NCI-H2107 (cell line): ENCODE measurements at places on chromosomes 12 and 14.

GRCh38 chr12:45613296-45613695 is 116.2 kb upstream of the ARID2 start:
- no peak for DNase-seq

DNA sequence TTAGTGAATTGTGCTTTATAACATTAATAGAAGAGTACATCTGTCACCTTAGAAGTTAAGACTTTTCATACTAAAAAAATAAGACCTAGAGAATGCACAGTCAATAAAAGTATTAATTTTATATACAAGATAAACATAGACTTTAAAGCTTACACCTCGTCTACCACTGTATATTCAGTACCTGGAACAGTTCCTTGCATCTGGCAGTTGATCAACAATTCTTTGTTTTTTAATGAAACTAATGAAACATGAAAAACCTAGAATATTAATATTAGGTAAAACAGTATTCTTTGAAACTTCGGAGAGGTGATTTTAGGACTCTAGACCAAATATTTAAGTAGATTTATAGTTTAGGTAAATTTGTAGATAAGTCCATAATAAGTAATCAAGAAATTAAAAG is 4.3 kb downstream of the GOLT1B start:
- DNase-seq, result no peak

GRCh38 chr12:45017916-45018315 is 33.0 kb downstream of the DBX2 start:
- DNase-seq, result no peak

DNA sequence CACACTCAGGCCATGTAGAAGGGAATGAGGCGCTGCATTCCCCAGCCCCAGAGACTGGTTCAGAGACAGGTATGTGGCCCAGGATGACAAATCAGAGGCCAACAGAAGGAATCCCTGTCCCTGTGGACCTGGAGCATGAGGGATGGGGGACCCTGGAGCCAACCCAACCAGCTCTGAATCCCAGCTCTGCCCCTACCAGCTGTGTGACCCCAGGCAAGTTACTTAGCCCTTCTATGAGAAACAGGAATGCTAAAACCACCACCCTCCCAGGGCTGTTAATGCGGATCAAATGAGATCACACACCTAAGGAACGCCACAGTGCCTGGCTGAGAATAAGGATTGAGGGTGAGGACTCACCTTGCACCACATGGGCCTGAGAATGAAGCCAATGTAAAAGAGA is 15.6 kb downstream of the ITPK1 start:
- no peak for DNase-seq

DNA sequence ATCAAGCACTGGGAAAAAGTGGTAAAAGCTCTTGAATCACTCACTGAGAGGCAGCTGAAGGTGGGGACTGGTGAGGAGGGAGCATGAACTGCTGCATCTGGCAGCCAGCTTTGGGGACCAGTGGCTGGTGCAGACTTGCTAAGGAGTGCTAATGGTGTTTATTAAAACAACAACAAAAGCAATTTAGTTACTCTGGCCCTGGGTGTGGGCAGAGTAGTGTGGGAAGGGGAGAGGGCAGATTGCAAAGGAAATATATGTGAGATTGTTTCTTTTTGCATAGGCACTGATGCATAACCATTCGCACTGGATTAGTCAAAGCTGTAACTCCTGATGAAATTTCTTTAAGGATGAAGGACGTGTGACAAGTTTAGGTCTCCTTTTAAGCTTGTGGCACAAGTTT is 8.1 kb downstream of the TXNRD1 start:
- DNase-seq, result no peak

- DNase-seq, result no peak
Observed at GRCh38 chr12:60191676-60192359, 596.0 kb downstream of the SLC16A7 start.

- DNase-seq, result no peak
Observed at GRCh38 chr12:58725400-58726105, 194.8 kb downstream of the LRIG3 start.

- no peak for DNase-seq
Observed at GRCh38 chr12:14072987-14073386, 91.6 kb upstream of the GRIN2B start.
